Fibroblast of pulmonary artery (primary cell): ENCODE measurements at places on chromosomes 6 and 20.

DNA sequence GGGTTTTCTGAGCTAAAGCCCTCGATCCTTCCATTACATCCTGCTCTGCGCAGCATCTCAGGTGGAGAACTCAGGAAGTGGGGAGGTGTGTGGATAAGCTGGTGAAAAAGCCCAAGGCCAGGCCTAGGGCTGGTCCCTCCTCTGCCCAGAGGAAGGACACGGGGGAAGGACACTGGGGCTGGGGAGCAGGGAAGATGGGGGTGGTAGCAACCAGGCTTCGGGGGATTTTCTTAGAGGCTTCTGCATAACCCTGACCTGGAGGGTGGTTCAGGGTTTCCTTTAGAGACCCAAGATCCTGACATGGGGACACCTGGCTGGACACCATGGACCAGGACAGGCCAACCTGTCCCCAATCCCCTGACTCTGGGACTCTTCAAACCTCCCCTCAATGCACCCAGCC, 37.9 kb downstream of the SUN5 start:
- no peak for DNase-seq

DNA sequence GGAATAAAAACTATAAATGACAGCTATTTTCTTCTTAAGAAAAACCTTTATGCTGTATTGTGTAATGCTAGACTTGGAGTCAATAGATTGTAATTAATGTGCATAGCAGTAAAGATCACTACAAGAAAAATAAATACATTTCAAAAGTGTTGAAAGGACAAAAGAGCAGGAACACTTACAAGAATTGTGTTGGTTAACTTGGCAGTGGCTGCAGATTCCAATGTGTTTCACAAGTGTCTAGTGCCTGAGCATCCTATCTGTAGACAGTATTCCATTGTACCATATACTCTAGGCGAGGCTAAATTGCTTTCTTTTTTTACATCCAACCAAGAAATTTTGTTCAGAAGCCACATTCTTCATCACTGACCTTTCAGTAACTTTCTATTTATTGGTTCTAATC, 924.1 kb downstream of the EPHA7 start:
- DNase-seq = peak; percentile 31

DNA sequence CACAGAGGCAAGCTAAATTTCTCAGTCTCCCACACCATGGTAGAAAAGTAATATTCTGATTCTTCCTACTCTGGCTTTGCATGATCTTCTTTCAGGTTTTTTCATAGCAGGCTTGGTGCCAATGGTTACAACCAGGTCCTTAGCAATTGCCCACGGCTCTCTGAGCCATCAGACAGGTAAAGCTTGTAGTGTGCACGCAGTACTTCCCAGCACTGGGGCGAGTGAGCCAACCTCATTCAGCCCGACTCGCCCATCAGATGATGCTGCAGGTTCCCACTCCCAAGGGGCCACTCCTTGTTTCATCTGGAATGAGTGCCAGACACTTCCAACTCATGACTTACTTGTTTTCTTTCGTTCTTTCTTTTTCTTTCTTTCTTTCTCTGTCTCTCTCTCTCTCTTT, 78.3 kb downstream of the PERP start:
- no peak for DNase-seq

GRCh38 chr20:47379433-47380150, 23.1 kb upstream of the ZMYND8 start:
- peak; percentile 97 for DNase-seq

DNA sequence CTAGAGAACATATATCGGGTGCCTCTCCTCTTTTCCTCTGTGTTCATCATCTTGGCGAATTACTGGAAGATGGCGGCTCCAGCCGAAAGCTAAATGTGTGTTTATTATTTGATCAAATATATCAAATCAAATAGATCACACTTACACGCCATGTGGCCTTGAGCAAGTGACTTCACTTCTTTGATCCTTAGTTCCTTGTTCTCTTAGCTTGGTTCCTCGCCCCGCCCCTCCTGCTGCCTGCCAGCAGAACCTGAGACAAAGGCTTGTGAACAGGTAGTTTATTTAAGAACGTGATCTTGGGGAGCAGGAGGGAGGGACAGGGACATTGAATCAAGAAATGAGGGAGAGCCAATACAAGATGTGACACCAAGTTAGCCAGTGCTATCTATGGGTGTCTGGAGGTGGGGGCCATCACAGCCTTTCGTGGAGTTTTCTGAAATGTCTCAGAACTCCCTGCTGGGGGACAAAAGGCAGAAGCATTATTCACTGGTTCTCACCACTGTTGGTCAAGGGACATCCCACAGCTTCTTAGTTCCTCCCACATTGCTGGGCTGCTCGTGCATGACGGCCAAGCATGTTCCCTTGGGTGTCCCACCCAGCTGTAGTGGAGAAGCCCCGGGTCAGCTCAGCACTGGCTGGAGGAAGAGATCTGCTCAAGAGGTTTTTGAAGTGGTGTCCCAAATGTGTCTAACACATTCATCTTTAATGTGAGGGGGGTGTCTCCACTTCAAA, 44.9 kb upstream of the RNF24 start:
- no peak for DNase-seq

GRCh38 chr20:32325706-32326503, 32.2 kb upstream of the ASXL1 start:
- peak; percentile 75 for DNase-seq
